Glutamatergic neuron (in vitro differentiated cells): ENCODE measurements at places on chromosomes 2 and 18. TPM values are rescaled to one million over a fixed set of nuclear protein-coding genes. Genes with fewer than 3 reads are reported as not detected.

- no peaks in the 10 kb centered on the region for H3K27me3 ChIP-seq
- DNase-seq: no peak
- no peaks in the 10 kb centered on the region for H3K4me1 ChIP-seq
- no peak overlapping the region for H3K27ac ChIP-seq
Measured at GRCh38 chr2:184339966-184340365, 258.4 kb upstream of the ZNF804A start.

DNA sequence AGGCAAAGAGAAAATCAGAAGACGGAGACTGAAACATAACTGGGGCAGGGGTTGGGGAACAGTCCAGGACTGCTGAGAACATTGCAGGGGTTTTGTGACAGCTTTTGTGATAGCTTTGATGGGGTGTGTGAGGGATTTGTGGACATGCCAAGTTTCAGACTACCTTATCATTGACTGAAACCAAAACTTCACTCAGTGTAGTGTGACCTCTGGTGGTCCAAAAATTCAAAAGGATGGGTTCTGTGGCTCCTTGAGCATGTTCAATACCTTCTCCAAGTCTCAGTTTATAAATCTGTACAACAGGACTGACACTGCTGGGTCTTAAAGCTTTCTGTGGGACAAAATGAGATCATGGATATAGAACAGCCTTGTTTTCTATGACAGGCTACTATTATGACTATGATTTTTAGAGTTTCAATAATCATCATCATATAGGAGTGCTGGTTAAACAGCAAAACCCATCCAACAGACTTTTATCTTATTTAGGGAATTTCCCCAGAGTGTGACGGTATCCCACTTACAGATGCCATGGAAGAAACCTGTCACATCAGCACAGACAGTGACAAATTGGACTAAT is 259.2 kb upstream of the SLC14A2 start:
- DNase-seq: no peak
- no peak overlapping the region for H3K27ac ChIP-seq
- H3K27me3 ChIP-seq: no peaks in the 10 kb centered on the region
- no peaks in the 10 kb centered on the region for H3K36me3 ChIP-seq
- H3K4me3 ChIP-seq: no peak overlapping the region
- peaks cover 15% of the 10 kb centered on the region for H3K4me1 ChIP-seq

DNA sequence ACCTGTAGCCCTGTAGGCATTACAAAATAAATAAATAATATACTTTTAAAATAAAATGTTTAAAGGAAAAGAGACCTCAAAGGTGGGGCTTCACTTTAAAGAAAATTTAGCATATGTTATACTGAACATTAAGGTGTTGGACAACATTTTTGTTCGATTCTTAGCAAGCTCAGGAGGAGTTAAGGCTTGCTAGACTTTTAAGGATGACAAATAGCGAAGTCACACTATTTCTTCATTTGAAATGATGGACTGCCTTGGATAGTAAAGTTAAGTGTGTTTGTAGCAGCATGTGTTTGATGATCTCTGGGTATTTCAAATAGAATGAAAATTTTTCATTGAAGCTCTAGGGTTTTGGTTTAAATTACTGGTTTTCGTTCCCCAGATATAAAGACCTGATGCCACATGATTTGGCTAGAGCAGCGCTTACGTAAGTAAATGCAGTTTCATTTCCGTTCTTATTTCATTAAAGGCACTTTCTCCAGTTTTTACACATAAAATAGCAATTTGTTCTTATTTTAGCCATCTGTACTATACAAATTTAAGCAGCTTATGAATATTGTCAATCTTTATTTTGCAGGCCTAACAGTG is 24.9 kb downstream of the HADHB start:
- H3K4me3 ChIP-seq: no peak overlapping the region
- no peaks in the 10 kb centered on the region for H3K27me3 ChIP-seq
- no peaks in the 10 kb centered on the region for H3K36me3 ChIP-seq
- H3K27ac ChIP-seq: no peak overlapping the region
- DNase-seq: no peak
- no peaks in the 10 kb centered on the region for H3K4me1 ChIP-seq

GRCh38 chr2:25009954-25010353 is 31.9 kb upstream of the EFR3B start:
- no peaks in the 10 kb centered on the region for H3K36me3 ChIP-seq
- H3K4me3 ChIP-seq: no peak overlapping the region
- no peak for DNase-seq
- peaks cover 5% of the 10 kb centered on the region for H3K4me1 ChIP-seq
- no peak overlapping the region for H3K27ac ChIP-seq

The UGT1A3 gene
- not detected for total RNA-seq

The ASXL3 gene
- 45.6 TPM for total RNA-seq

- H3K4me3 ChIP-seq: no peak overlapping the region
- no peaks in the 10 kb centered on the region for H3K36me3 ChIP-seq
- peak overlapping the region; percentile 24 for H3K27ac ChIP-seq
- peaks cover 11% of the 10 kb centered on the region for H3K4me1 ChIP-seq
Measured at GRCh38 chr18:59547581-59548182, 149.5 kb downstream of the CCBE1 start.

The RTP5 gene
- total RNA-seq: not detected

The C2orf76 gene
- total RNA-seq: 10.4 TPM

The KCNE4 gene
- not detected for total RNA-seq

The NPC1 gene
- 44.8 TPM for total RNA-seq

GRCh38 chr2:72137498-72138010 is 10.1 kb downstream of the CYP26B1 start:
- peak; percentile 79 for DNase-seq
- peaks cover 14% of the 10 kb centered on the region for H3K27me3 ChIP-seq
- no peaks in the 10 kb centered on the region for H3K36me3 ChIP-seq
- no peak overlapping the region for H3K4me3 ChIP-seq
- H3K27ac ChIP-seq: no peak overlapping the region

DNA sequence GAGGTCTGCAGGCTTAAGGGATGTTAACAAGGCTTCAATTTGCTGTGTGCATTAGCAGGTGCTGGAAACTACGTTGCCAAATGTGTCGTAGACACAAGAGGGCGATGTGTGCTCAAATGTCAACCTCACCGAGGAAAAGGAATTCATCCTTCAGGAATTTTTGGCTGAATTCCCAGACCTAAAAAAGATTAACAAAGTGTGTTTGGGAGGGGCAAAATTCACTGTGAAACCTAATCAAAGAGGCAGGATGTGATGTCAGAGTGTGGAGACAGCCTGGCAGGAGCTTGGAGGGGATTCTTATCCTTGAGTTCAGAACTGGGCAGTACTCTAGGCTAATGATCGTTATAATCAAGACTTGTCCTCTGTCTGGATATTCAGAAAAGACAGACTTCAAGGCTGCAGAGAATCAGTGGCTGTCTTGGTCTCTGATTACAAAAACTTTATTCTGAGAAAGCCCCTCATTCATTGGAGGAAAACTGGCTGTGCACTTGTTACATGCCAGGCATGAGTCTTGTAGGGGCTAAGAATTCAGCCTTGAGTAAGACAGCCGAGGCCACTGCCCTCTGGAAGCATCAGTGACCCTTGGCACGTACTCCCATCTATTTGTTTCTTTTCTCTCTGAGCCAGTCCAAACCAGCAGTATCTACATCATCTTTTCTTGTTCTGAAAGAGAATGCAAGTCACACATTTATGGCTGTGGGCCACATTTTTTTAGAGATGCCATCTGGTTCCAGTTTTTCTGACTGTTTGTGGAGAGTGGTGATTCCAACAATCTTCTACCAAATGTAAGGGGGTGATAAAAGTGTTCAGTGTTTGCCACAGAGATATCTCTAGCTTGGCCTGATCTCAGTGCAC is 18.7 kb upstream of the SCYGR1 start:
- H3K27ac ChIP-seq: no peak overlapping the region
- peaks cover 11% of the 10 kb centered on the region for H3K4me1 ChIP-seq
- peak; percentile 38 for DNase-seq
- no peaks in the 10 kb centered on the region for H3K27me3 ChIP-seq

GRCh38 chr2:228768818-228769217 is 502.3 kb downstream of the PID1 start:
- no peaks in the 10 kb centered on the region for H3K4me1 ChIP-seq
- no peak overlapping the region for H3K27ac ChIP-seq
- H3K27me3 ChIP-seq: no peaks in the 10 kb centered on the region

The HAAO gene
- not detected for total RNA-seq

The AP1S3 gene
- 3.1 TPM for total RNA-seq

The NXPH2 gene
- total RNA-seq: 0.83 TPM

- DNase-seq: no peak
- H3K4me3 ChIP-seq: no peak overlapping the region
- no peak overlapping the region for H3K27ac ChIP-seq
- H3K4me1 ChIP-seq: peaks cover 5% of the 10 kb centered on the region
- H3K27me3 ChIP-seq: no peaks in the 10 kb centered on the region
Measured at GRCh38 chr2:36549165-36549574, 48.8 kb downstream of the FEZ2 start.

DNA sequence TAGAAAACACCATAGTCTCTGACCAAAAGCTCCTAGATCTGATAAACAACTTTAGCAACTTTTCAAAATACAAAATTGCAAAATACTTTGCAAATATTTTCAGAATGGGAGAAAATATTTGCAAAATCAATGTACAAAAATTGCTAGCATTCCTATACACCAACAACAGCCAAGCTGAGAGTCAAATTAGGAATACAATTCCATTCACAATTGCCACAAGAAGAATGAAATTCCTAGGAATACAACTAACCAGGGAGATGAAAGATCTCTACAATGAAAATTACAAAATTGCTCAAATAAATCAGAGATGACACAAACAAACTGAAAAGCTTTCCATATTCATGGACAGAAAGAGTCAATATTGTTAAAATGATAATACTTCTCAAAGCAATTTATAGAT is 327.0 kb upstream of the ZC3H15 start:
- H3K36me3 ChIP-seq: peaks cover 16% of the 10 kb centered on the region
- H3K27ac ChIP-seq: no peak overlapping the region
- H3K4me1 ChIP-seq: no peaks in the 10 kb centered on the region
- DNase-seq: no peak
- H3K4me3 ChIP-seq: no peak overlapping the region
- H3K27me3 ChIP-seq: no peaks in the 10 kb centered on the region

DNA sequence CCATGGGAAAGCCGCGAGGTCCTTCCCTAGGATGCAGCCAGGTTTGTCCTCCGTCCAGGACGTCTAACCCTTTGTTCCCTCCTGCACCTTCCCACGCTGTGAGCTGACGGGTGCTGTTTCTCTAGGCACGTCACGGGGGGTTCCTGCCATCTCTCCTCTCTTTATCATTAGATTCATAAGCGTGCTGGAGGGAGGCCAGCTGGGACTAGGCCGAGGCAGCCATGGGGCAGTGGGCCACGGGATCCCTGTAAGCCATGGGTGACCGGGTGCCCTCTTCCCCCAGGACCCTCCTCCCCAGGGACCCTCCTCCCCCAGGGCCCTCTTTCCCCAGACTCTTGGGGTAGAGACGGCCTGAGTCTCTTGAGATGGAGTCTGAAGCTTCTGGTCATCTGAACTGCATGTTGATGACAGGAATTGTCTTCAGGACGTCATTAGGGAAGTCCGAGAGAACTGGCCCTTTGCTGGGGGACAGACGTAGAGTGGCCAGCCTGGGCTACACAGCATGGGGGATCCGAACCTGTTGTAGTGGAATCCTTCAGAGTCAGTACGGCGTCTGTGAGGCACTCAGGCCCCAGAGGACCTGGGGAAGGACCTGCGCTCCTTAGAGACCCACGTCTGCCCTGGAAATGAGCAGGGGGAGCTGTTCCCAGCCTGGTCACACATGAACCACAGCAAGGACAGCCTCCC is 108.1 kb downstream of the TPO start:
- no peak overlapping the region for H3K4me3 ChIP-seq
- H3K4me1 ChIP-seq: peaks cover 11% of the 10 kb centered on the region
- H3K27ac ChIP-seq: no peak overlapping the region
- peaks cover 4% of the 10 kb centered on the region for H3K27me3 ChIP-seq

GRCh38 chr2:16080516-16080915 is 140.2 kb downstream of the MYCN start:
- no peak overlapping the region for H3K27ac ChIP-seq
- H3K36me3 ChIP-seq: no peaks in the 10 kb centered on the region
- no peak for DNase-seq
- peaks cover 9% of the 10 kb centered on the region for H3K4me1 ChIP-seq
- H3K4me3 ChIP-seq: no peak overlapping the region
- peaks cover 5% of the 10 kb centered on the region for H3K27me3 ChIP-seq

The STAT4 gene
- 0.74 TPM for total RNA-seq

GRCh38 chr2:138630164-138630563 is 128.6 kb downstream of the SPOPL start:
- no peaks in the 10 kb centered on the region for H3K36me3 ChIP-seq
- H3K27me3 ChIP-seq: no peaks in the 10 kb centered on the region
- DNase-seq: peak; percentile 76
- H3K4me3 ChIP-seq: no peak overlapping the region
- H3K4me1 ChIP-seq: peaks cover 21% of the 10 kb centered on the region
- peak overlapping the region; percentile 43 for H3K27ac ChIP-seq

GRCh38 chr2:64383881-64384280 is 70.1 kb upstream of the LGALSL start:
- no peak overlapping the region for H3K27ac ChIP-seq
- H3K4me1 ChIP-seq: no peaks in the 10 kb centered on the region
- no peak overlapping the region for H3K4me3 ChIP-seq

DNA sequence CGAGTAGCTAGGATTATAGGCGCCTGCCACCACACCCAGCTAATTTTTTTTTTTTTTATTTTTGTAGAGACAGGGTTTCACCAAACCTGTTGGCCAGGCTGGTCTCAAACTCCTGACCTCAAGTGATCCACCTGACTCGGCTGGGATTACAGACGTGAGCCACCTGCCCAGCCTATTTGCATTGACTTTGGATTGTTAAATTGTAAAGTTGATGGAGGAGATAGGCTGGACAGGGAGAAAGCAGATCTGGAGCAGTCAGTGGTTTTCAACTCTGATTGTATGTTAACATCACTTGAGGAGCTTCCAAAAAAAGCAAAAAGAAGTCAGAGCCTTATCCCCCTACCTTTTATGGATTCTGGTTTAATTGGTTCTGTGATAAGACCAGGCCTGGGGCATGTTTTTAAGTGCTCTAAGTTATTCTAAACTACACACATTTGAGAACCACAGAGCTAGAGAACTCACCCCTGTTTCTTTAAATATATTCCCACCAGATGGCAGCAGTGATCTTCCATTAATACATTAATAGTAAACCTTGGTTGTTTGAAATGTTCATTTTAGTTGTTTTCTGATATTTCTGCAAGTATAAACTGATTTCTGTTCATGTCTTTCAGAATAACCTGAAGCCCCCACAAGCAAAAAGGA is 7.5 kb downstream of the C2orf49 start:
- H3K4me3 ChIP-seq: no peak overlapping the region
- H3K27ac ChIP-seq: no peak overlapping the region
- no peaks in the 10 kb centered on the region for H3K4me1 ChIP-seq
- no peak for DNase-seq

GRCh38 chr2:144559681-144560080 is 39.8 kb upstream of the ZEB2 start:
- H3K27ac ChIP-seq: no peak overlapping the region
- H3K4me3 ChIP-seq: no peak overlapping the region
- no peaks in the 10 kb centered on the region for H3K4me1 ChIP-seq
- H3K27me3 ChIP-seq: no peaks in the 10 kb centered on the region
- no peak for DNase-seq
- no peaks in the 10 kb centered on the region for H3K36me3 ChIP-seq
